ENCODE measurements at places on chromosomes 11 and 22.

- no peak for ATAC-seq
Measured at GRCh38 chr11:103550811-103551210, 441.6 kb downstream of the DYNC2H1 start.

DNA sequence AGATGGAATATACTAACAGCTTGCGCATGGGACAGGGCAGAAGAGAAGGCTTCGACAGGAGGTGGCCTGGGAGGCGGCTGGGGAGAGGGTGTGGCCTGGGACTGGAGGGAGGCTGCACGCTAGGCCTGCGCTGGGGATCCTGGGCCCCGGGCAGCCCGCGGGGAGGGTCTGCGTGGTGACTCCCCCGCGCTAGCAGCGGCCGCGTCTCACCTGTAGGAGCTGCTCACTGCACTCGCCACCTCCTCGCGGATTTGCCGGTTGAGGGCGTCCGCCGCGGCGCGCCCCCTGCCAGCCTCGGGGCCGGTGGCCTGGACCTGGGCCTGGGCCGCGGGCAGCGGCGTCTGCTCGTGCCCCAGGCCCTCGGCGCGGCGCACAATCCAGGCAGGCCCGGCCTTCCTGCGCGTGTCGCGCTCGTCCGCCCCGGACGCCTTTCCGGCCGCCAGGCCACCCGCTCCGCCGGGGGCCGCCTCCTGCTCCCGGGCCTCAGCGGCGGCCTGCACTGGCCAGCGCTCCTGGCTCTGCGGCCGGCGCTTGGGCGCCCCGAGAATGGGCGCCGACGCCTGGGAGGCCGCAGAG lies 1.5 kb downstream of the MAP6 start:
- ATAC-seq: peak; percentile 45

DNA sequence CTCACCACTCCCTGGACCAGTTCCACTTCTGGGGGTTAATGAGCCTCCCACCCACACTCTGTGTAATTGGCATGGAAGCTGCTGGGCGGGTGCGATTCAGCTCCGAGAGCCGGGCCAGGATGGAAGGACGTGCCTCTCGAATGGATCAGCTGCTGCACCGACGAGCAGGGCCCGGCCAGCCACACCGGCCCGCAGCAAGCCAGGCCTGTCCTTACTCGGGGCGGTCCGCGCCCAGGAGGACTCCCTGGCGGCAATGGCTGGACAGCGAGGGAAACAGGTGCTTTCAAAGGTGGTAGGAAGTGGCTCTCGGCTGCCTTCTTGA lies 4.3 kb upstream of the SHISAL1 start:
- no peak for ATAC-seq

DNA sequence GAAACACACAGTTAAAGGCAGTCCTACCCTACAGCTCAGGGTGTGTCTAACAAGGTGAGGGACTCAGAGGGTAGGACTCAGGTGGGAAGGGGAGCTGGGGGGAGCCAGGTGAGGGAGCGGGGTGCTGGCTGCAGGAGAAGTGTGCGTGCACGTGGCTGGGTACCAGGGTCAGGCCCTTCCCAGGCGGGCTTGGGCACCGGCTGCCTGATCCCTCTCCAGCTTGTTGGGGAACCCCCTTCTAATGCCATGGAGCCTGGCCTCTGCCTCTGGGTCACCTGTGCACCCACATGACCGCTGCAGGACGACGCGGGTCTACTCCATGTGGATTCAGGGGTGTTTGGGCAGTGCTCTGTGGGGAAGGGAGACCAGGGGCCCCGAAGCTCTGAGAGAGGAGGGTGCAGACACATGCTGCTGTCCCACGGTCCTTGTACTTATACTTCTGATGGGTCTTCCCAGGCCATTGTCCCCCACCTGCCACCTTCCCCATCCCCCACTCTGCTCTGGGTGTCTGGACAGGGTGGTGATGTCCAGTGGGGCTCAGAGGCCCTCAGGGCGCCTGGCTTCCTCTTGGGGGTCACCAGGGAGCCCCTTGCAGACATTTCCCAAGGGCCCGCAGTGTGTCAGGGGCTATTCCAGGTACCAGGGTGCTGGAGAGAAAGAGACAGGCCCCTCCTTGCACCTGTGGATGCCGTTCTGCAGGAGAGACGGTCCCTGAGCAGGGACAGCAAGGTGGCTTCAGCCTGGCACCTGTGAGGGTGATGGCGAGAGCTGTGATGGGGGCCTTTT lies 10.4 kb upstream of the MRGPRD start:
- ATAC-seq: no peak

- no peak for ATAC-seq
Measured at GRCh38 chr11:117627259-117627658, 169.8 kb downstream of the DSCAML1 start.

GRCh38 chr11:12675951-12676711 lies 1.9 kb downstream of the TEAD1 start:
- no peak for ATAC-seq

DNA sequence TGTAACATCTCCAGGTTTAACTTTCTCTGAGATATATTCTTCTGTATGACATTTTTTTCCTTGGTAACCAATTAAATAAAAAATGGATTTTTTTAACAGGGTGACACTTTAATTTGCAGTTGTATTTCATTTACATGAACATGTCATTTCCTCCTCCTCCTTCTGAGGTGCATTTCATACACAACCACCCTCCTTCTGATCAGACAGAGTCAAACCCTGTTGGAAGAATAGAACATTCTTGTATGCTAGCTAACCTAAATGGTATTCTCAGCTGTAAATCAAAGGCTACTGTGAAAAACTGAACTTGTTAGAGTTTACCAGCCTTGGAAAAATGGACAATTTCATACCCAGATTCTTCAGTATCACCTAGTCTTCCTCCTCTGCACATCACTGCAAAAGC lies 52.7 kb upstream of the CHRM4 start:
- ATAC-seq: peak; percentile 47

GRCh38 chr22:32204040-32204855 lies 625 bp downstream of the RFPL2 start:
- ATAC-seq: peak; percentile 40

DNA sequence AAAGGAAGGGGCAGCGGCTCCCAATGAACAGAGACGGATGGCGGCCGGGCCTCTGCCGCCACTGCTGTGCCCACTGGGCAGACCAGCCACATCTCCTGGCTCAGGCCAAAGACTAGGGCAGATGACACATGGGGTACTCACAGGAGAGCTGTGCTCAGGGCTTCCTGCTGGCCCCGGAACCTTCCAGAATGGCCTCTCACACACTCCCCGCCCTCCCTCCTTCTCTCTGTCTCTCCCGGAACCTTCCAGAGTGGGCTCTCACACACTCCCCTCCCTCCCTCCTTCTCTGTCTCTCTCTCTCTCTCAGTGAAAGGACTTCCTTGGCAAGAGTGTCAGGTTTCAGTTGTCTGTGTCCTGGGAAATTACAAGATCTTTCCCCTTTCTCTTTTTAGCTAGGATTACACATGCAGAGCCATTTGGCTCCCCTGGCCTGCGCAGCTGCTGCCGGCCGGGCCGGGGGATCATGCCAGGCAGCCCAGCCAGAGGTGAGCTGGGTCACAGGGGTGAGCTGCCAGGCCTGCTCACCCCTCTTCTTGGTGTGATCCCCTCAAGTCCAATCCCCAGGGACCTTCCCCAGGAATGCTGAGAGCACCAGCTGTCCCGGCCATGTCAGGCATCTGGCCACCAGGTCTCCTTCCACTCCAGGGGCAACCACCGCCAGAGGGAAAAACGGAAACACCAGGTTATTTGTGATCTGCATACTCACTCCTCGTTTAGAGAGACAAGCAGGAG lies 45.3 kb upstream of the ADA2 start:
- ATAC-seq: peak; percentile 59

- no peak for ATAC-seq
Measured at GRCh38 chr11:18375941-18376340, 18.4 kb upstream of the LDHA start.

GRCh38 chr22:41638748-41639147 lies 17.7 kb downstream of the XRCC6 start:
- no peak for ATAC-seq

- ATAC-seq: peak; percentile 36
Measured at GRCh38 chr22:24592058-24592850, 619 bp downstream of the LRRC75B start.

DNA sequence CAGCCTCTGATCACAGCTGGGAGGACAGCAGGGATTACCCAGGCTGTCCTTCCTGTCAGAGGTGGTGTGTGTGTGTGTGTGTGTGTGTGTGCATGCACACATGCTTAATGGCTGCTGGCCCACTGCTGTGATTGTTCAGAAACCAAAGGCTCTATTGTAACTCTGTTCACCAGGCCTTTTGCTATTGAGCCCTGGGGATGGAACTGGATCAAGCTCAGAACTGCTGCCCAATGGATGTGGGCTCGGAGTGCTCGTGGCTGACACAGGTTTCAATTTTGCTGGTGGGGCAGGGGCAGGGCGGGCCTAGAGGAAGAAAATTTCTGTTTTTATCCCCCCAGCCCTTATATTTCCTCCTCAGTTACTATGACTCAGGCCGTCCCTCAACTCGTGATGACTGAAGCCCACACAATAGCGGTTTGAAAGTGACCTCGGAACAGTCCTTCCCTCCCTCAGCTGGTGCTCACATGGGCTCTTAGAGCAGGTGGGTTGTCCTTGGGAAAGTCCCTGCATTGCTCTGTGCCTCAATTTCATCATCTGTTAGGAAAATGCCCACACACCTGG lies 359.3 kb downstream of the TENM4 start:
- ATAC-seq: peak; percentile 62

DNA sequence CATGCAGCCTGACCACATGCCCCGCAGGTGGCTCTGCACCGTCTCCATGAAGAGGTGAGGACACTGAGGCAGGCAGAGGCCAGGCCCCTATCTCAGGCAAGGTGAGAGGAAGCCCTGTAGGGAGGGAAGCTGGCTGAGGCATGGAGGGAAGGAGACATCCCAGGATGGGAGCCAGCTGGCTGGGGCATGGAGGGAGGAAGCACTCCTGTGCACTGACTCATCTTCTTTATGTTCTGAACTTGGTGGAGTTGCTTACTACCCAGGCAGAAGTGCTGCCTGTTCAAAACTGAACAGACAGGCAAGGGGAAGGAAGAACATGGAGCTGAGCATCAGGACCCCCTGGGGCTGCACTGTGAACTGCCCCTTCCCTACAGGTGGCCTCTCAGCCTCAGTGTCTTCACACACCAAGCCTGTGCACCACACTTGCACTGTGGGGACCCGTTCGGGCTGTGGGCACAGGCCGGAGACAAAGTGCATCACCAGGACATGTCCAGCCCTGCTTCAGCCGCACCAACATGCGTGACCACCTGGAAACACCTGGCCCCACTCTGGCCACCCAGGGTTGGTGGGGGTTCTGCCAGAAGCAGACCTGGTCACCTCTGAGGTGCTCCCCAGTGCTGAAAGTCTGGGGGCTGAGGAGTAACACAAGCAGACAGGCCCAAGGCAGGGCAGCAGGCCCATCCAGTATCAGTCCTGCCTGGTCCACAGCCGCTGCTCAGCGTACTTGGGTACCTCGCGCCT lies 55.5 kb downstream of the DGCR2 start:
- no peak for ATAC-seq

- no peak for ATAC-seq
Measured at GRCh38 chr11:71338801-71339395, 86.5 kb upstream of the SHANK2 start.

DNA sequence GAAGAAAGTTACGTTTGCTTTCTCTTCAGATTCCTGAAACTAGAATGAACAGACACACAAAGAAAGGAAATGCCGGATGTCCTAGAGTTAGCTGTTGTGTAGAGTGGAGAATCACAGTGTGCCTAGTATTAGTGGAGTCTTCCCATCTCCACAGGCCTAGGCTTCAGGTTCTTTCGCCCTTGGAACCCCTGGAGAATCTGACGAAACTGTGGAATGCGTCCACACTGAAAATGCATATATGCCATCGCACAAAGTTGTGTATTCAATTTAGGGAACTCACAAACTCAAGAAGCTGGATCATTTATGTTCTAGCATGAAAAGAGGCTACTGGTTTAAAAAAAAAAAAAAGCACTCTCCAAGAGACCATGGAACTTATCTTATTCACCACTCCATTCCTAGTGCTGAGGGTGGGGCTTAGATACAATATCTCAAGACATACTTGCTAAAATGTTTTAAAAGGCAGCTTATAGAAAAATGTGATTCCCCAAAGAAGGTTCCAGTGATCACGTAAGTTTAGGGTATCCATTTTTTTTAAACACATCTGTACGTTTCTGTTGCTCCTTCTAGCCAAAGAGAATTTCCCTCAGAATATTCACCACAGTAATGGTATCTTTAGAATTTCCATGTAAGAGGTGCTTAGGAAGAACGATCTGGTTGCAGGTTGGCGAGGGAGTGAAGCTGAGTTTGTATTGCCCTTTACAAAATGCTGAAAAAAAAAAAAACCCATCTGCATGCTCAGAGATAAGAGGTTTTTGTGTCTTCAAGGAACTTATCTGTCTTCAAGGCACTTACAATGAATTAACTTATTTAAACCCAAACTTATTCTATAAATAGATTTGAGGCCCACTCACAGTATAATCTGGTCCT lies 20.0 kb downstream of the MAML2 start:
- ATAC-seq: no peak

DNA sequence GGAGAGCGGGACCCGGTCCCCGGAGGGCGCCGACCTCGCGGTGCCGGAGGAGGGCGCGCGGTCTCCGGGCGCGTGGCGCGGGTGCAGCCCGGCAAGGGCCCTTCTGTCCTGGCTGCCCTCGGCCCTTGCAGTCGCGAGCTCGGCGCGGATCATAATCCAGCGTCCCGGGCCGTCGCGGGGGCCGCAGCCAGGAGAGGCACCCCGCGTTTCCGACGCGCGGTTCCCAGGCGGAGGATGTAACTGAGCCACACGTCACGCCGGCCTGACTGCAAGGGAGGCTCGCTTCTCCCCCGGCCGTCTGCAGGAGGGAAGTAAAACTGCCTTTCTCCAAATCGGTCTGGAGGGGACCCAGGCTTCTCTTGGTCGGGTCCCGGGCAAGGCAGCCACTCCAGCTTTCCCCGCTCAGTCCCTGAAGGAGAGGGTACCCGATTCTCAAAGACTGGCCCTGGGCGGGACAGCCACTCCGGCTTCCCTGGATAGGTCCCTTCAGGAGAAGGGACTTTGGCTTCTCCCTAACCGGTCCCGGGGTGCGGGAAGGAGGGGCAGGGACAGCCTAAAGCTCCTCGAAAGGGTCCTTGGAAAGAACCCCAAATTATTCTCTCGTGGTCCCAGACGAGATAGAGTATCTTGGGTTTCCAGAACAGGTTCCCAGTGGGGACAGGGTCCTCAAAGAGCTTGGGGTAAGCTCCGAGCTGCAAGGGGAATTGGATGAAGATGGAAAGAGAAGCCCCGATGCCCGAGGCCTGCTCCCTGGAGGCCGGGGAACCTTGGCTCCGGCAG lies 836 bp downstream of the SPON1 start:
- ATAC-seq: peak; percentile 43

DNA sequence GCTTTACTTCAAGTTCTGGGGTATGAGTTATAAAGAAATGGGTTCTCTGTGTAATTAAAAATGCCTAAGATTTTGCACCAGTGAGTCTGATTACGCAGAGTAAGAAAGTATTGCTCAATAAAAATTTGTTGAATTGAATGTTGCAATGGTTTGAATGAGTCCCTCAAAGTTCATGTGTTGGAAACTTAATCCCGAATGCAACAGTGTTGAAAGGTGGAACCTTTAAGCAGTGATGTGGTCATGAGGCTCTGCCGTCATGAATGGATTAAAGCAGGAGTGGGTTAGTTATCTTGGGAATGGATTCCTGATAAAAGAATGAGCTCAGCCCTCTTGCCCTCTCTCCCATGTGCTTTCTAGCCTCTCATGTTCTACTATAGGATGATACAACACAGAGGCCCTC lies 52.6 kb upstream of the SESN3 start:
- ATAC-seq: no peak

GRCh38 chr11:69515271-69516245 lies 34.1 kb downstream of the LINC01488 start:
- ATAC-seq: no peak
